ENCODE measurements at places on chromosomes 13 and 19.
A peak's percentile ranks its signal among the peaks of the same experiment; 100 is the strongest.

DNA sequence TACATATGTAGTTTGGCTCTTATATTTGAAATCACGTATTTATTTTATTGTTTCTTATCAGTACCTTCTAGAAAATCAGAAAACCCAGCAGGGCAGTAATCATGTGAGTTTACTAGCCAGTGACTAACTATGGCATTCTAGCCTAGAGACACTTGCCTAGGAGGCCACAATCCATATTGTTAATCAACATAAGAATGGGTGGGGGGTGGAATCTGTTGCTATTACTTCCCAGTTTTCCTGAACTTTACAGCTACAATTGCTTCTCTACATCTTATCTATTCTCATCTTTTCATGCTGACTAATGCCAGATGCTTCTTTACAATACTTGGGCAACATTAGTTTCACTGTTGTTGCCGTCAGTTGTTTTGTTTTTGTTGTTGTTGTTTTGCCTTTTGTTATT, 18.7 kb upstream of the ATXN8OS start:
- DNase-seq: no peak

DNA sequence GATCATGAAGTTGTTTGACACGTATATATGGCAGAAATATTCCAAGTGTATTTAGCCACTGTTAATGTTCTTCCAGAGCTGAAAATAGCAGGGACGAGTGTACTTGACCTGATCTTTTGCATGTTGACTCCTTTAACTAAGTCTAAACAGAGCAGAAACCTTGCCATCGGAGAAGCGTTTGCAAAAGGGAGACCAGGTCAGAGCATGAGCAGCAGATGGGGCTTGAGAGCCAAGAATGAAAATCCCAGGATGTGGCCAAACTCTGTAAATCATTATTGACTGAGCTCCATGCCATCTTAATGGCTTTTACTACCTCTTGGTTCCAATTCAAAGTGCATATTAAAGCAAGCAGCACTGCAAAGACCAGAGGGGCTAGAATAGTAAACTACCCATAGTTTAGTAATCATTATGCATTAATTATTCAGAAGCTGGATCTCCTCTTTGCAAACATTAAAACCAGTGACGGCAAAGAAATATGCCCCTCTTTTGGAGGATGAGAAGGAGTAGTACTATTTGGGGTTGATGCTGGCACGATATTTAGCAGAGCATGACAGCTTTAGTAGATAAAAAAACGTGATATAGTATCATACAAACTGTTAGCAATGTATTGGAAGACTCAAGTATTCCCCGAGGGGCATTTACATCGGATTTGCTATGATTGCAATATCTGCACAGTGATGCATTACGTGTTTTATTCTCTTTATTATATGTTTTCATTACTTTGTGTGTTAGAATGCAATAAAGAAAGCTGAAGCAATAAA, 55.7 kb downstream of the FAM216B start:
- no peak for DNase-seq

DNA sequence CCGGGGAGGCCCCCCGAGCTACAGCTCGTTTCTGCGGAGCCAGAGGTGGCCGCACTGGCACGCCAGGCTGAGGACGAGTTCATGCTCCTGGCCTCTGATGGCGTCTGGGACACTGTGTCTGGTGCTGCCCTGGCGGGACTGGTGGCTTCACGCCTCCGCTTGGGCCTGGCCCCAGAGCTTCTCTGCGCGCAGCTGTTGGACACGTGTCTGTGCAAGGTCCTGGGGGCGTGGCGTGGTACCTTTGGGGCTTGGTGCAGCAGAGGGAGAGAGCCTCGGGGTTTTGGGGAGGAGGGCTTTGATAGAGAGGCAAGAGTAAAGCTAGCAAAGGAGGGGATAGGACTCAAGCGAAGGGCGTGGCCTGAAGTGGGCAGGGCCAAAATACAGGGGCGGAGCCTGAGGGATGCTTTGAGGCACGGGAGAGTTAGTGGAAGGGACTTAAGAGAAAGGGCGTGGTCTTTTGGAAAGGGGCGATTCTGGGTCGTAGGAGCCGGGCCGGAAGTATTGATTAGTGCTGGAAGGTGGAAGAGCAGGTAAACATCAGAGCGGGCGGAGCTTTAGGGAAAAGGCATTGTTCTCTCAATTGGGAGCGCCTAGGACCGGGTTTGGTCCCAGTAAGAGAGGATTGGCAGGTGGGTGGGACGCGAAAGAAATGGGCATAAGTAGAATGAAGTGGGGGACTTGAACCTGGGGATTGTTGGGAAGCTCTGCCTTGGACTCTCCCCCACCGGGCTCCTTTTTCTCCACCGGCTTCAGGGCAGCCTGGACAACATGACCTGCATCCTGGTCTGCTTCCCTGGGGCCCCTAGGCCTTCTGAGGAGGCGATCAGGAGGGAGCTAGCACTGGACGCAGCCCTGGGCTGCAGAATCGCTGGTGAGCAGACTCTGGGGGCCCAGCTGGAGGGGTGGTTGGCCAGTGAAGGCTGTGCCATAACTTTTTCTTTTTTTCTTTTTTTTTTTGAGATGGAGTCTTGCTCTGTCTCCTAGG, 1.2 kb downstream of the PPM1N start:
- DNase-seq: peak; percentile 70

DNA sequence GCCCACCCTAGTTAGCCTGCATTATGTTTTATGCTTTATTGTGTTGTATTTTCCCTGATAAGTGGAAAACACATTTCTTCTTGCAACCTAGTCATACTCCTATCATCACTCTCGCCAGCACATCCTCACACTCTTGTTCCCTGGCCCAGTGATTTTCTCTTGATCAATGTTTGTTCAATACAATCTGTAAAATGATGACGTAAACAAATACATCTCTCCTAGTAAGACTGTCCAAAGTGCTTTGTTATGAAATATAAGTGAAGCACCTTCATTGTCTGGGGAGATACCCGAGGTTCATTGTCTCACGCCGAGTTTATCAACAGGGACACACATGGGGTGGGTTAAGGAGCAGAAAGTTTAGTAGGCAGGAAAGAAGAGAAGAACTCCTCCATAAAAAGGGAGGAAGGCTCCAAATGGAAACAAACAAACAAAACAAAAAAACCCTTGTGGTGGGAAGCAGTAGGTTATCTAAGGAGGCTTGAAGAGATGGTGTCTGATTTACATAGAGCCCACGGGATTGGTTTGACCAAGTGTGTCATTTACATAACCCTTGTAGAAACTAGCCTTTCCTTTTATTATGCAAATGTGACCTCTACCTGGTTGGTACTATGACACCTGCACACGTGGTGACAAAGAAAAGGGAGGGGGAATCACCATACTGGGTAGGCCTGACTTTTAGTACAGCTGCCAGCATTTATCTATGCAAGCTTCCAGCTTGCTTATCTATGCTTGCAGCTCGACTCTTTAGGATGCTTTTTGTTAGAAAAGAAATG, 1317.9 kb upstream of the SPRY2 start:
- DNase-seq: no peak

DNA sequence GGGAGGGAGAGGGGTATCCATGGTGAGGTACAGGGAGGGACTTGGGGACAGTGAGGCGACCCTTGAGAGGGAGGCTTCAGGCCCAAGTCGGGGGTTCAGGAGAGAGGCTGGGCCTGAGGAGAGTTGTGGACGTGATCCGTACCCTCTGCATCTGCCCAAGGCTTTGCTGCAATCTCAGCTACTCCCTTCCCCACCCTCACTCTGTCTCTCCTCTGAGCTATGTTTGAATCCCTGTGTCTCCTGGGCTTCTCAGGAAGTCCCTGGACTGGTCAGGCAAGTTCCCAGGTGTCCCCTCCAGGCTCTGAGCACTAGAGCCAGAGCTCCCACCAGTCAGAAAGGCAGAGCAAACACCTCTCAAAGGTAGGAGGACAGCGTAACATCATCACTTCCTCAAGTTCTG, 1.8 kb downstream of the LIN37 start:
- DNase-seq: no peak

- DNase-seq: peak; percentile 48
Measured at GRCh38 chr13:46172531-46172991, 9.4 kb downstream of the LCP1 start.

DNA sequence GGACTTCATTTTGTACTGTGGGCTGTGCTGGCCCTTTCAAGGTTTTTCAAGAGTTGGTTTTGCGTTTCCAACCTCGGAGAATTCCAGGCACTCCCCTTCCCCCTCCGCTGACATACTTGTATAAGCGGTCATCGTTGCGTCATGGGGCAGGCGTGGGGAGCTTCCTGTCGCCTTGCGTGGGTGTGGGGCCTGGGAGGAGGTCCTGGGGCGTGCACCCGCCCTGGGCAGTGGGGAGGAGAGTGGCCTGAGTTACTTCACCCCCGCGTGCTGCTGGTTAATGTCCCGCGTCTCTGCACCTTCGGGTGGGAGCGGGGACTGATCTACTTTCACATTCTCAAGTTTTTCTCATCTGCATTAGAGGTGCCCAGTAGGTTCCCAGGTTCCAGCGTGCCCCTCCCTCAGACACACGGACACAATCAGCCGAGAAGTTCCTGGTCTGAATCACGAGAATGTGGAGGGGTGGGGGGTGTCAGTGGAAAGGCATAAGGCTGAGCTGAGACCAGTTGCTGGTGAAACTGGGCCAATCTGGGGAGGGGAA, 4.1 kb downstream of the IER2 start:
- peak; percentile 66 for DNase-seq

DNA sequence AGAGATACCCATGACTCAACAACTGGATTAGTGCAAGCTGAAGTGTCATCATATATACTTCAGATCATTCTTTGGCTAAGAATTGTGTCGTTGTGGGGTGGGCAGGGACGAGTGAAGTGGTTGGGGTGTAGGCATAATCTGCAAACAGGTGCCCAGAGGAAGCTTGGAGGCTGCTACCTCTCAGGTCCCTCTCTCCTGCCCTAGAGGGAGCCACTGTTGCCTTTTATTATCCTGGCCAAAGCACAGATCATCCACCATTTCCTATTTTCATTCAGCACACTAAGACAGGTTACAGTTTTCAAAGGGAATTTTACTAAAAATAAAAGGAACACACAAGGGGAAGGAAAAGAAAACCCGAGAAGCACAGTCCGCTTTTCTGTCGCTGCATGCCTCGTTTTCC, 126.6 kb downstream of the HS6ST3 start:
- DNase-seq: no peak

- no peak for DNase-seq
Measured at GRCh38 chr19:33246709-33247440, 21.2 kb upstream of the SLC7A10 start.

Measured in activated naive CD4-positive, alpha-beta T cell treated with Interleukin-2 at 50 U/mL for 16 hours (primary cell).